ENCODE measurements at places on chromosomes 6 and 20.

DNA sequence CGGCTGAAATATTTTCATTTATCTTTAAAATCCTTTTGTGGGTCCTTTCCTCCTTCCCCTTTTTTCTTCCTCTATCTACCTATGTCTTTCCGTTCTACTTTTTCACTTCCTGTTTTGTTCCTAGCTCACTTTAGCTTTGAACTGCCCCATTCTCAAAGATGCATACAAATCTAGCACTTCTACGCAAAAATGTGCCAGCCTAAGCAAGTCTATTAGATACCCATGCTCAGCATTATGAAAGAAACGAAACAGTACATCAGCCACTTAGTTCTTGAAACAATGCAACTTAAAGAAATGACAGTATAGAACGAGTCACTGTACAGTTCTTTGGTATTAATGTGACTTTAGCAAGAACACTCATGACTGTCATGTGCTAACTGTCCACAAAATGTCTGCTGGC, 47.3 kb upstream of the MARCKS start:
- peaks cover 9% of the 10 kb centered on the region for H3K4me1 ChIP-seq
- H3K36me3 ChIP-seq, result no peaks in the 10 kb centered on the region
- H3K27ac ChIP-seq, result no peak overlapping the region
- no peaks in the 10 kb centered on the region for H3K27me3 ChIP-seq

- peaks cover 7% of the 10 kb centered on the region for H3K4me1 ChIP-seq
- H3K4me3 ChIP-seq, result no peak overlapping the region
- H3K36me3 ChIP-seq, result peaks cover 75% of the 10 kb centered on the region
- no peaks in the 10 kb centered on the region for H3K27me3 ChIP-seq
Observed at GRCh38 chr20:62176866-62177265, 6.0 kb upstream of the MTG2 start.

- peaks cover 31% of the 10 kb centered on the region for H3K27me3 ChIP-seq
- DNase-seq, result peak; percentile 68
- peaks cover 26% of the 10 kb centered on the region for H3K4me1 ChIP-seq
- peaks cover 1% of the 10 kb centered on the region for H3K36me3 ChIP-seq
- peak overlapping the region; percentile 91 for H3K27ac ChIP-seq
Observed at GRCh38 chr20:49534255-49534712, 33.7 kb downstream of the PTGIS start.

GRCh38 chr6:37698264-37699137, 818 bp upstream of the MDGA1 start:
- H3K27ac ChIP-seq, result peak overlapping the region; percentile 97
- peaks cover 10% of the 10 kb centered on the region for H3K27me3 ChIP-seq
- H3K4me3 ChIP-seq, result peak overlapping the region; percentile 95

DNA sequence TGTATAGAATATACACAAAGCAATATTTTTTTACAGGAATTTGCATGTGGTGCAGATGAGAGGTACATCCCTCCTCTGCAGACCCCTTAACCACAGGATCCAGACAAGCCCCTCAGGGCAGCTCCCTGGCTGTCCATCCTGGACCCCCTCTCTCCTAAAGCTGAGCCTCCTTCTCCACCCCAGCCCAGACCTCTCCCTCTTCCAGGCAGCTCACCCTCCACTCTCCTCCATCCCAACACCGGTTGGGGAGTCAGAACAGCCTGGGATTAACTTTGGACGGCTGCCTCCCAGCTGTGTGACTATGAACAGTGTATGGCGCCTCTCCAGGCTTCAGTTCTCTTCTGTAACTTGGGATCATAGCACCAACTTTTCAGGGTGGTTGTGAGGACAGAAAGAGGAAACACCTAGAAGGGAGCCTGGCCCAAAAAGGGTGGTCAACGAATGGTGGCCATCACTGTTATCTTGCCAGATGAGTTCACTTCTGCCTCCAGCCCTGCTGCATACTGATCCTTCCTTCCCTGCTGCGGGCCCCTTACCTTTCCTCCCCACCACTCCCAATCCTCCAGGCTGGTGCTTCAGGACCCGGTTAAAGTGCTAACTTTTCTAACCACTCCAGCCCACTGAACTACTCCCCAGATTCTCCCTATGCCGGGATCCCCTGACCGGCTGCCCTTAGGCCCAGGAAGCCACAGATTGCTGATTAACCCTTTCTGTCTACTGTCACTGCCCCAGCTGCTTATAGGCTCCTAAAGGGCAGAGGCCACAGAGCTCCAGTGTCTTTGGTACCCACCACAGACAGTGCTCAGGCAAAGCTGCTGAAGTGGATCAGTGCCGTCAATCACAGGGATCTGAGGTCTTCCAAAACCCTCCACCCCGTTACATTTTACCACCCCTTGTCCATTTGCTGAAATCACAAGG, 55.9 kb downstream of the GPR6 start:
- H3K36me3 ChIP-seq, result no peaks in the 10 kb centered on the region
- no peak overlapping the region for H3K4me3 ChIP-seq
- no peaks in the 10 kb centered on the region for H3K27me3 ChIP-seq
- no peak for DNase-seq
- H3K4me1 ChIP-seq, result peaks cover 3% of the 10 kb centered on the region
- H3K27ac ChIP-seq, result no peak overlapping the region

Data from activated T-cell treated with anti-CD3 and anti-CD28 coated beads, Interleukin-2, amount 50 U/mL, for 24 hours (primary cell).